Mammary epithelial cell (primary cell): ENCODE measurements at places on chromosomes 12 and 14.

DNA sequence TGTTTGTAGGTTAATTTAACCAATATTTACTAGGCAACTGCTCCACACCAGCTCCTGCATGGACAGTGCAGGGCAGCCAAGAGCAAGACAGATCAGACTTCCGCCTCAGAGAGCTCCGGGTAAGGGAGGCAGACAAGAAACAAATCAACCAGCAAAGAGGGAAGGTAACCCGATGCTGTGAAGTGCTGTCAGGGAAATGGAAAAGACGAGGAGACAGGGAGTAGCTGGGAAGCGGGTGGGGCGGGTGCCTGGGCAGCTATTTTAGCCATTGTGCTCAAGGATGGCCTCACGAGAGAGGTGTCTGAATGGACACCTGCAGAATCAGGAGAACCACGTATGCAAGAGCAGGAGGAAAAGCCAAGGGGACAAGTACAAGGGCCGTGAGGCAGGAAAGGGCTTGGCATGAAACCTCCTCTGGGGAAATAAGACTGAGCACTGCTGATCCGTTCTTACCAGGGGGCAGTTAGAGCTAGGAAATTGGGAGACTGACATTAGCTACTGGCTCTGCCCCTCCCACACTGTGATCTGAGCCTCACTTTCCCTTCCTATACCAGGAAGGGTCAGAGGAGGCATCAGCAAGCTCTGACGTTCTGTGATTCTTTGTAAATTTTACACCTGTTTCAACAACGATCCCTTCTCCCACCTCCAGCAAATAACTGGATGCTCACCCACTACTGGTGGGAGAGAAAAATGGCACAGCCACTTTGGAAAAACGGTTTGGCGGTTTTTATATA is 6.5 kb upstream of the TMEM119 start:
- DNase-seq, result no peak

DNA sequence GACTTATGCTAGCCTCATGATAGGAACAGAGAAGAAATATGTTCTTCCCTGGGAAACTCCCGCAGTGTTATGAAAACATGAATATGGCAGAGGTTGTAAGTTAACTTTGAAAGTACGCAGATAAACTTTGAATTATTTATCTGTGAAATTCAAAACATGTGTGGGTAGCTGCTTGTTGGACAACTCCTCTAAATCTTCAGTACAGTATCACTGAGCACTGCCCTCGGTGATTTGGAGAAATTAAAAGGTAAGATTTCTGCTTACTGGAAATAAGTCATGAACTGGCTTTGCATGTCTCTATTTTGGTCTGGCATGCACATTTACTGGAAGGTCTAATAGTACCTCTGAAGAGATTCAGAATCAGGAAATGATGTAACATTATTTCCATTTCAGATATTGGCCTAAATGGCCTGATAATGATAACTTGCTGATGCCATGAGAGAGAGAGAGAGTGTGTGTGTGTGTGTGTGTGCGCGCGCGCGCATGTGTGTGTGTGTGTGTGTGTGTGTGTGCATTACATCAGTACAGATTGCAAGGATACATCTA is 1441.9 kb upstream of the FLRT2 start:
- no peak for DNase-seq

DNA sequence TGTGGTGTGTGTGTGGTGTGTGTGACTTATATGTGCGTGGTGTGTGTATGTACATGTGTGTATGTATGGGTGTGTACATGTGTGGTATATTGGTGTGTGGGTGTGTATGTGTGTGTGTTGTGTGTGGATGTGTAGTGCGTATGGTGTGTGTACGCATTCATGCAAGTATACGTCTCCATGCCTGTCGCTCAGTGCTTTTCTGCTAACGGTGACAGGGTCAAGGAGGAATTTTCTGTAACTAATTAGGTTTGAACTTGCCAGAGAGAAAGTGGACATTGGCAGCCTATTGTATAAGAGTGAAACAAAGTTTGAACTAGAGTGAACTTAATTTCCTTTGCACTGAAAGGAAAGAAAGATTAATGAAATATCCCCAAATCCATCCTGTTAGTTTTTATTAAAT is 120.9 kb upstream of the GSC start:
- DNase-seq, result no peak

DNA sequence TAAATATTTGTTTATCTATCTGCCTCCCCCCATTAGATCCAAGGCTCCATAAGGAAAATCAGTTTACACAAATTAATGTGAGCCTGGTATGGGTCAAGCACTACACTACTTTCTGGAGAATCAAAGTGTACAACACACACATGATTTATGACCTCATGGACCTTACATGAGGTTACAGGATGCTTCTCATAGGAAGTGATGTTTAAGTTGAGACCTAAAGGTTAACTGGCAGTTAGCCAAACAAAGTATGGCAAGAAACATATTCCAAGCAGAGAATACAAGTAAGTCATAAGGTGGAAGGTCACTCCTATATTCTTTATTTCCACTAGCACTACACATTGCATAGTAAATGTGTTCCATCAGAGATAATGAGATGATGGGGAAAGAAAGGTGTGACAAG is 39.2 kb downstream of the OSBPL8 start:
- no peak for DNase-seq

GRCh38 chr12:70583251-70583650 is 54.0 kb downstream of the PTPRB start:
- no peak for DNase-seq

GRCh38 chr12:52193532-52193931 is 1.7 kb upstream of the KRT80 start:
- DNase-seq, result no peak

- no peak for DNase-seq
Measured at GRCh38 chr14:98298481-98299244, 973.3 kb downstream of the BCL11B start.
